ENCODE measurements at places on chromosomes 5 and 9. TPM values are rescaled to one million over a fixed set of nuclear protein-coding genes. Genes with fewer than 3 reads are reported as not detected.

Gene LCN15
- total RNA-seq = 1.9 TPM

- DNase-seq = no peak
Measured at GRCh38 chr5:131644822-131645221, 9.8 kb upstream of the RAPGEF6 start.

- peak; percentile 14 for DNase-seq
Measured at GRCh38 chr9:122816163-122816867, 12.1 kb downstream of the PDCL start.

DNA sequence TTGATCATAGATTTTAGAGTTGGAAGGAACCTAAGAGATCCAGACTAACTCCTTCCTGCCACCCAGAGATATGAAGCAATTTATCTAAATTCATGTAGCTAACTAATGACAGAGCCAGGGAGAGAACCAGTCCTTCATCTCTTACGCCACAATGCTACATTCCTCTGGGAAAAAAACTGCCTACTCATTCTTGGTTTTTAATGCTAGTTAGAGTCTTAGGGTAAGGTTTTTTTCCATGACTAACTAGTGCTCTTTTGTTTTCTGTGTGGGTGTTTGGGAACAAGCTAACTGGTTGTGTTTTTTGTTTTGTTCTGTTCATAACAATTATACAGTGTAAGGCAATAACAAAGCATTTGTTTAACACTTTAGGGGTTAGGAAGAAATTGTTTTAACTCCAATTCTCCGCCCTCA, 52.4 kb downstream of the SLC44A1 start:
- DNase-seq = no peak

Gene GAS1
- total RNA-seq = 49.1 TPM

GRCh38 chr9:130995086-130996011, 13.6 kb upstream of the LAMC3 start:
- DNase-seq = no peak

GRCh38 chr9:128243215-128244018, 32.4 kb downstream of the GOLGA2 start:
- no peak for DNase-seq

DNA sequence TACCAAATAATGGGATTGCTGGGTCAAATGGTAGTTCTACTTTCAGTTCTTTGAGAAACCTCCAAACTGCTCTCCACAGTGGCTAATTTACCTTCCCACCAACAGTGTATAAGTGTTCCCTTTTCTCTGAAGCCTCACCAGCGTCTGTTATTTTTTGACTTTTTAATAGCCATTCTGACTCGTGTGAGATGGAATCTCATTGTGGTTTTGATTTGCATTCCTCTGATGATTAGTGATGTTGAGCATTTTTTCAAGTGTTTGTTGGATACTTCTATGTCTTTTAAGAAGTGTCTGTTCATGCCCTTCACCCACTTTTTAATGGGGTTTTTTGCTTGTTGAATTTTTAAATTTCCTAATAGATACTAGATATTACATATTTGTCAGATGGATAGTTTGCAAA, 28.4 kb upstream of the SUSD1 start:
- DNase-seq = no peak

Gene FBP2
- not detected for total RNA-seq

DNA sequence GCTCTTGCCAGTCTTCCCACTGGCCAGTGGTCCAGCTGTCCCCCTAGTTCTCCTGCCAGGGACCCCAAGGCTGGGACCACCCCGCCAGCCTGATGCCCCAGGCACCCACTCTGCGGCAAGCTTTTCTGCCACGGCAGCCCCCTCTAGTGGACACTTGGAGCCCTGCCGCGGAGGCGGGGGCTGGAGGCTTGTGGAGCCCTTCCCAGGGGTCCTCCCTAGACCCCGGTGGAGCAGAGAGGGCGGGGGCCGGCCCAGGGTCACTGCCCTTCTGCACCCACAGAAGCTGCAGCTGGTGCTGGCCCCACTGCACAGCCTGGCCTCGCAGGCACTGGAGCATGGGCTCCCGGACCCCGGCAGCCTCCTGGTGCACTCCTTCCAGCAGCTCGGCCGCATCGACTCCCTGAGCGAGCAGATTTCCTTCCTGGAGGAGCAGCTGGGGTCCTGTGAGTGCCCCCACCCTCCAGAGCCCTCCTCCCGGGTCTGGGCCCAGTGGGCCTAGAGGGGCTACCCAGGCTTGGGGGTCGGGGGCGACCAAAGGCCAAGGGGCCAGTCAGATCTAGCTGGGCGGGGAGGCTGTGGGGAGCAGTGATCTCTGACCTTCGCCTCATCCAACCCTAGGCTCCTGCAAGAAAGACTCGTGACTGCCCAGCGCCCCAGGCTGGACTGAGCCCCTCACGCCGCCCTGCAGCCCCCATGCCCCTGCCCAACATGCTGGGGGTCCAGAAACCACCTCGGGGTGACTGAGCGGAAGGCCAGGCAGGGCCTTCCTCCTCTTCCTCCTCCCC, 9.1 kb downstream of the EGFL7 start:
- DNase-seq = no peak

DNA sequence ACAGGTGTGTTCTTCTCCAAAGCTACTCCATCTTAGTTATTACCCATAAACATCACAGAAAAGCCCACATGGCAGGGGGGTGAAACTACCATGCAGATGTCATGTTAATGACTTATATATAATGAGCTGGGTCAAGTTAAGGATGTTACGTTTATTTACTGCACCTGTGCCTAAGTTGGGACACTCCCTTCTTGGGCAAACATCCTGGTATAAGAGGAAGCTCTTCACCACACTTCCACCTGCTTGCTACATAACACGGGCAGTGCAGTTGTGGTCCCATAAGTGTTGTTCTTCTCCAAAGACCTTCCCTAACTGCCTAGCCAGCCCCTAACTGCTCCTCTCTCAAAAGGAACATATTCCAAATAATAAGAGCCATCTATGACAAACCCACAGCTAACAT, 9.3 kb upstream of the ZCCHC9 start:
- DNase-seq = no peak

Gene KIF12
- total RNA-seq = 5.2 TPM

DNA sequence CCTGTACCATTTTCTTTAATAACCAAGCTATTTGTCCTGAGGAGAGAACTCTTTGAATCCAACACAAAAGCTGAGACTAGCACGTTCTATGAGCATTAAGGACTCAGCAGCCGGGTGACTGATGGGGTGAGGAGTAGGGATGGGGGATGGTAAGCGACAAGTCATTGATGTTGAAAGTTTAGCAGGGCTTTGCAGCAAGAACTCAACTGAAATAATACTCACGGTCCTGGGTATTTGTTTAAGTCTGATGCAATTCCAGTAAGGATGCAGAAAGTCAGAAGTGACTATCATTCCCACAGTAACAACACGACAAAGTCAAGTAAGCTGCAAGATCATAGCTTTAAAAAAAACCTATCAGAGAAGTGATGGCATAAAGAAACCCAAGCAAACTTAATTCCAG, 131.1 kb downstream of the ACTL7B start:
- no peak for DNase-seq

DNA sequence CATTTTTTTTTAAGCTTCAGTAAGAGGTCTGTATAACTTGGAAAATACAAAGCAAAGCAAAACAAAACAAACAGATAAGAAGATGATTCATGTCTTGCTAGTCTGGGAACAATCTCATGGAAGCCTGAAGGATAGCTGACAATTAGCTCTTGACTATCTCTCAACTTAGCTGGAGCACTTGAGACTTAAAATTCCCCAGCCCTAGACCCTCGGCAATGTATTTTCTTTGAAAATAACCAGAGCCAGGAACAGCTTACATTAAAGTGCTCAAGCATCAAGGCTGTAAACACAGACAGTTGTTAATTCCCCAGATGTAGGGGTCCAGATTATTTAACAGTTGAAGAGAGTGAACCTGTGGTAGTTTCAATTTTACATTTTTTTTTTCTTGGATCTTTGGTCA, 82.9 kb downstream of the TMEM252 start:
- no peak for DNase-seq

GRCh38 chr5:132261881-132262845, 4.7 kb downstream of the PDLIM4 start:
- DNase-seq = peak; percentile 33

Gene SPIN1
- total RNA-seq = 194 TPM

DNA sequence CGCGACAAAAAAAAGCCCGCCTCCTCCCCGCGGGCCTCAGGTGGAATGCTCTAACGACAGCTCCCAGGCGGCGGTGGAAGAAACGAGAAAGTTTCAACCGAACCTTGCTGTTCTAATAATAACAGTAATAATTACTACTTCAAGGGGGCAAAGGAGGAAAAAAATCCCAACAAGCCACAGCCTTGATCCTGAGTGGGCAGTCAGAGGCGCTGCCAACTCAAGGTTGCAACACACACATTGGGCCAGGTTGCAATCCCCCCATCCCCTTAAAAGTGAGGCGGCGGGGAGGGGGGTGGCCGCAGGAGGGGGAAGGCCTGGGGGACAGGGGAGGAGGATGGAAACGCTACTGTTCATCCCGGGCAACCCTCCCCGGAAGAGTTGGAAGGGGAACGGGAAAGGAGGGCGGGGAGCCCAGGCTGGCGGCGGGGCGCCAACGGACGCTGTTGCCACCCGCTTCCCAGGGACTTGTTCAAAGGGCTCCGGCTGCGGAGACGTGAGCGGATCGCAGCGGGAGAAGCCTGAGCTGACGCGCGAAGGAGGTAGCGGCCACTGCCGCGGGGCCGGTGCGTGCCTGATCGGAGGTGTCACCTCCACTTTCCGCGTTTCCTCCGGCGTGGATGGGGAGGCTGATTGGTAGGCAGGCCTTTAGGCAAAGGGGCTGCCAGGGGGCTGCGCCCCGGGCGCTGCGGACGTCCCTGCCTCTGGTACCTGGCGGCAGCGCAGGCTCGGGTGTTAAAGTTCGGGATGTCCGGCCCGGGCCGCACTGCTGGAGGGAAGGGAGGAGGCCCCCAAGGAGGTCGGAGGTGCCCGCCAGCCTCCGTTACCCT, 647 bp downstream of the SMARCA2 start:
- DNase-seq = peak; percentile 37

- DNase-seq = no peak
Measured at GRCh38 chr5:146290318-146290717, 48.3 kb upstream of the POU4F3 start.

GRCh38 chr9:5876711-5877110, 14.0 kb upstream of the MLANA start:
- DNase-seq = no peak
